ENCODE measurements at places on chromosomes 7 and 10. TPM values are rescaled to one million over a fixed set of nuclear protein-coding genes. Genes with fewer than 3 reads are reported as not detected.

GRCh38 chr7:159083001-159083697, 61.5 kb downstream of the VIPR2 start:
- no peaks in the 10 kb centered on the region for H3K36me3 ChIP-seq
- no peak overlapping the region for H3K27ac ChIP-seq
- no peak for DNase-seq
- H3K27me3 ChIP-seq = no peaks in the 10 kb centered on the region

GRCh38 chr7:136134503-136134902, 157.3 kb upstream of the MTPN start:
- DNase-seq = no peak
- H3K36me3 ChIP-seq = no peaks in the 10 kb centered on the region
- H3K27me3 ChIP-seq = no peaks in the 10 kb centered on the region

GRCh38 chr7:6158424-6159096, 113.9 kb downstream of the CYTH3 start:
- H3K36me3 ChIP-seq = peaks cover 54% of the 10 kb centered on the region
- DNase-seq = no peak
- no peak overlapping the region for H3K27ac ChIP-seq
- peaks cover 13% of the 10 kb centered on the region for H3K4me1 ChIP-seq
- H3K27me3 ChIP-seq = no peaks in the 10 kb centered on the region

GRCh38 chr7:27205325-27206280, 5.7 kb upstream of the HOXA13 start:
- H3K4me3 ChIP-seq = no peak overlapping the region
- H3K27me3 ChIP-seq = peaks cover 62% of the 10 kb centered on the region
- no peak overlapping the region for H3K27ac ChIP-seq

DNA sequence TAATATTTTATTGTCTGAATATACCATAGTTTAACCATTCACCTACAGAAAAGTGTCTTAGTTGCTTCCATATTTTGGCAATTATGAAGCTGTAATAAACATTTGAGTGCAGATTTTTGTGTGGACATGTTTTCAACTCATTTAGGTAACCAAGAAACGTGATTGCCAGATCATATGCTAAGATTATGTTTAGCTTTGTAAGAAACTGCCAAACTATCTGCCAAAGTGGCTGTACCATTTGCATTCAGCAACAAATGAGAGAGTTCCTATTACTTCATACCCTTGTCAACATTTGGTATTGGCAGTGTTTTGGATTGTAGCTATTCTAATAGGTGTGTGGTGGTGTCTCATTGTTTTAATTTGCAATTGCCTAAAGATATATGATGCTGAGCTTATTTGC, 233.5 kb downstream of the TMEM26 start:
- H3K27me3 ChIP-seq = no peaks in the 10 kb centered on the region
- no peak overlapping the region for H3K4me3 ChIP-seq
- DNase-seq = no peak
- no peaks in the 10 kb centered on the region for H3K36me3 ChIP-seq
- H3K27ac ChIP-seq = no peak overlapping the region
- H3K4me1 ChIP-seq = no peaks in the 10 kb centered on the region

CLCN1 gene
- not detected for polyA plus RNA-seq

GRCh38 chr7:87886875-87887274, 10.6 kb downstream of the DBF4 start:
- peaks cover 8% of the 10 kb centered on the region for H3K4me1 ChIP-seq
- no peaks in the 10 kb centered on the region for H3K27me3 ChIP-seq

- H3K4me3 ChIP-seq = no peak overlapping the region
- H3K4me1 ChIP-seq = peaks cover 14% of the 10 kb centered on the region
- DNase-seq = no peak
- no peak overlapping the region for H3K27ac ChIP-seq
These were observed 759.4 kb downstream of the GRID1 start for GRCh38 chr10:85607043-85607695.

C10orf53 gene
- not detected for polyA plus RNA-seq

GRCh38 chr7:105890290-105890997, 14.0 kb upstream of the ATXN7L1 start:
- no peak overlapping the region for H3K4me3 ChIP-seq
- no peak overlapping the region for H3K27ac ChIP-seq
- no peaks in the 10 kb centered on the region for H3K27me3 ChIP-seq
- peaks cover 38% of the 10 kb centered on the region for H3K36me3 ChIP-seq

DNA sequence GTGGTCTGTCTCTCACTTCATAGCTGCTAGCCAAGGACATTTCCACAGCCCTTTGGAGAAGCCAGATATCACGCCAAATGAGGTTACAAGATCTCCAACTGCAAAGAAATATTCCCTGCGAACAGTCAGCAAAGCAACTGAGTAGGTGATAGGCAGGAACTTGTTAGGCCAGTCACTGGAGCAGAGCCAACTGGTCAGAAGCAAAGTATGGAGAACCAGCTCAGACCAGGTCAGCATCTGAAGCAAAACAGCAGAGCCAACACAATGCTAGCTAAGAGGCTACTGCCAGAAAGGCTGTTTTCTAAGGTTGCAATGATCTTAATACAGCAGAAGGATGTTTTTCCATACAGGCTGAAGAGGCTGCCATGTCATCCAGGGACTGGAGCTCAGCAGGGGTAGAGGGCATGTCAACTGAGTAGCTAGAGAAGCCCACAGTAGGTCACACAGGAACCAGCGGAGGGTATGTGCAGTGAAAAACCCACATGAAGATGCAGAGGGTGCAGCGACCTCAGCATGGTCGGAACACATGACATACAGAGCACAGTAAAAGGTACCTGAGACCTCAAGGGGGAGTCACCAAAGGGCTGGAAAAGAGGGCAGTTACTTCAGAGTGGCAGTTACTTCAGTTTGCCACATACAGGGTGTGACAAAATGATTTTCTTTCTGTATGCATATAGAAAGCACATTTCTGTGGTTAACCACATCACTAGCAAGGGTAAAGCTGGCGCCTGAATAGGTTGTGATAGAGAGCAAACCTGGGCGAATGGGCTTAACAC, 8.9 kb downstream of the SEC31B start:
- H3K27me3 ChIP-seq = no peaks in the 10 kb centered on the region
- H3K36me3 ChIP-seq = peaks cover 15% of the 10 kb centered on the region
- peak overlapping the region; percentile 69 for H3K27ac ChIP-seq

AKR1C3 gene
- polyA plus RNA-seq = 12.3 TPM

- H3K4me3 ChIP-seq = no peak overlapping the region
- DNase-seq = no peak
- H3K27ac ChIP-seq = no peak overlapping the region
- H3K4me1 ChIP-seq = no peaks in the 10 kb centered on the region
These were observed 411.0 kb upstream of the FOXK1 start for GRCh38 chr7:4270941-4271715.

Data from CD4-positive, CD25-positive, alpha-beta regulatory T cell (primary cell).